ENCODE measurements at places on chromosomes 12 and 14.

- no peak for DNase-seq
These were observed 384.9 kb downstream of the SOX5 start for GRCh38 chr12:23564451-23565152.

- no peak for DNase-seq
These were observed 94.3 kb upstream of the PDE3A start for GRCh38 chr12:20274008-20274407.

DNA sequence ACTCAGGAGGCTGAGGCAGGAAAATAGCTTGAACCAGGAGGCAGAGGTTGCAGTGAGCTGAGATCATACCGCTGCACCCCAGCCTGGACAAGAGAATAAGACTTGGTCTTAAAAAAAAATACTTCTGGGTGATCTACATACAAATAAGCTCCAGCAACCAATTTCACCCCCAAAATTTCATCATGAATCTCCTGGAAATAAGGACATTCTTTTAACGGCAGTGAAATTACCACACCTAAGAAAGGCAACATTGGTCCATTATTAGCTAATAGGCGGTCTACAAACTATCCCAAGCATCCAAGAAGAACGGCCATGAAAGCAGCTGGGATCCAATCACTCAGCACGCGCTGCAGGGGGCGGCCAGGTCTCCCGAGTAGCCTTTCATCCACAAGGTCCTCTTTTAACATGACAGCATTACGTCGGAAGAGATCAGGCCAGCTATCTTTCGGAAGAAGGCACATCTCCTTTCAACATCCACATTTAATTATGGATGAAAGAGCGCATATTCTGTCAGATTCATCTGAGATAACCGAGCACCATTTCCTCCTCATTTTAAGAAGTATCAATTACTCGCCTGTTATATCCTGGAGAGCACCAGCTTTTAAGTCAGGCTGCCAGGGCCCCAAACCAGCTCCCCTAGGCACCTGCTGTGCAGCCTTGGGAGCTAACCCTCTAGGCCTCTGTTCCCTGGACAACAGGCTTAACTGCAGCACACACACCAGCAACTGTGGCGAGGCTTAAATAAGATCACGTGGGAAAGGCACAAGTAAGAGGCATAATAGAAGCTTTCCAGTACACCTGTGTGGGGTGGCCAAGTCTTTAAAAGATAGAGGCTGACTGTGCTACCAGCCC is 4.2 kb downstream of the SLC15A4 start:
- DNase-seq: no peak

GRCh38 chr12:124852329-124852831 is 11.3 kb downstream of the SCARB1 start:
- DNase-seq: no peak

DNA sequence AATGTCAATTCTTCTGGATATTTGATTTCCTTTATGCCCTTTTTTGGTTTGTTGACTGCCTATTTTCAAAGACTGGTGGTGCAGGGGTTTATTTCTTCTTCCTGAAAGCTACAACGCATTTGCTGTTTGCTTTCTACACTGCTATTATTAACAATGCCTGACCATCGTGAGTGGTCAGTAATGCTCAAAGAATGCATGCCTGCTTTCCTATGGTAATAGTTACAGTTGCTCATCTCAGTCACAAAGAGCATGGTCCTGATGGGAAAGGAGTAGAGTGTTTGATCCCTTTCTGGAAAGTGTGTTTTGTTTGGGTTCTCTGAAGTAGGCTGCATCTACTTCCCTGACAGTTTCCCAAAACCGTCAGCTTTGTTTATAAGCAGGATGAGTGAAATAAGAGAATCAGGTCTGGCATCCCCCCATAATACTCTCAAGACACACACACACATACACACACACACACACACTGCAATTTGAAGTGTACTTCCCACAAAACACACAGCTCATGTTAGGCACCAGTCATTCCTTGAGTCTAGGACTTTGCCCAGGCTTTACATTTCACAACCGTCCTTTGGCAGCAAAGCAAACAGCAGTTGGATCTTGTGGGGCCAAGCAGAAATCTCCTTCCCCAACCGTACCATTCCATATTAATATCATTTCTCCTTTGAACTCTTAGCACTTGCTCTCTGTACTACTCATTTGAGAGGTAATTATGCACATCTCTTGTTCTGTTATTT is 56.6 kb downstream of the SUDS3 start:
- DNase-seq: no peak

DNA sequence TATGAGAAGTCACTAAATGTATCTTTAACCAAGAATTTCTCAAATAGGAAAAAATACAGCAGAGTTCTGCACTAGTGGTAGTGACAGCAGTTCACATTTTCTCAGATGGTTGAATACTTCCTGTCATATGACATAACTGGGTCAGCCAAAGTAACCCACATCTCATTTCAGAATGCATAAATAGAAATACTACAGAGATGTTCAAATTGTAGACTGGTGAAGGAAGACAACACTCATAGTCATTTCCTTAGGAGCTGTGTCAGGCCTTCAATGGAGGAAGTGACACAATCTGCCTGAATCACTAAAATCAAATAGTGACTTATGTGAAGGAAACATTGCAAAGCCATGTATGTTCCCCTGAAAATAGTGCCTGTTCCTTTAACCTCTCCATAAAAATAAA is 32.4 kb downstream of the FERMT2 start:
- peak; percentile 62 for DNase-seq

- no peak for DNase-seq
These were observed 260.5 kb downstream of the NEDD1 start for GRCh38 chr12:97167598-97167997.

- DNase-seq: no peak
These were observed 167.0 kb upstream of the FOXG1 start for GRCh38 chr14:28599605-28600004.

GRCh38 chr12:57158665-57159064 is 11.2 kb upstream of the LRP1-AS start:
- DNase-seq: no peak
